ENCODE measurements at places on chromosomes 7 and 10.

GRCh38 chr7:6623589-6624245, 8.3 kb downstream of the ZNF853 start:
- no peak for DNase-seq

DNA sequence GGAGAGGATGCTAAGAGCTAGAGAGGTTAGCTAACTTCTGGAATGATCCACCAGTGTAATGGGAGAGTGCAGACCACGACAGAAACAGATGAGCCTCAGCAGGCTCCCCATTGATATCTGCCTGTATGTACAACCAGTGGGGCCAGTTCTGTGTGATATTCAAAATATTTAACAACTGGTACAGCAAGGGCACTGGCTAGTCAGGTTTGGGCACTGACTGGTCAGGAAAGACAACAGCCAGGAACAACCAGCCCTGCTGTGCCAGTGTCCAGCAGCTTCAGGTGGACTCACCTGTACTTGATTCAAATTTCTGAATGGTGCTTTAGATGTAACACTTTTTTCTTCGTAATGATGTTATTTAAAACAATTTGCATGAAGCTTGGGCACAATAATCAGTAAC, 5.9 kb upstream of the TRIL start:
- no peak for DNase-seq

GRCh38 chr7:64640504-64640903, 25.4 kb upstream of the ZNF107 start:
- no peak for DNase-seq

- no peak for DNase-seq
These were observed 232.3 kb downstream of the MAGI2 start for GRCh38 chr7:79221211-79221610.

DNA sequence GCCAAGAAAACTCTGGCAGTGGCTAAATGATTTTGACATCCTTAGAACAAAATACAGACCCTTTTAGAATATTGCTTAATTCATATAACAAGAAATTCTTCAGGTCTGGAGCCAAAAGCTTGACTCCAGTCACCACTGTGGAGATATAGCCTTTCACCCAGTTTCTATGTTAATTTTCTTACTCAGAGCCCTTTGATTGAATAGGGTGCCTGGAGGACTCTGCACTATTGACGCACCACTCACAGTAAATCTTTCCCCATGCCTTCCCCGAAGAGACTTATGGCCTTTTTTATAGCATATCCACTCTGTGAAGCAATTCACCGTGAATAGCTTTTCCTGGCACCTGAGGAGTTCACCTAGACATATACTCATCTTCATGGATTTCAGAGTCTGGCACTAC, 613.8 kb downstream of the ZWINT start:
- no peak for DNase-seq

GRCh38 chr7:121337398-121337797, 8.6 kb downstream of the WNT16 start:
- DNase-seq, result no peak

DNA sequence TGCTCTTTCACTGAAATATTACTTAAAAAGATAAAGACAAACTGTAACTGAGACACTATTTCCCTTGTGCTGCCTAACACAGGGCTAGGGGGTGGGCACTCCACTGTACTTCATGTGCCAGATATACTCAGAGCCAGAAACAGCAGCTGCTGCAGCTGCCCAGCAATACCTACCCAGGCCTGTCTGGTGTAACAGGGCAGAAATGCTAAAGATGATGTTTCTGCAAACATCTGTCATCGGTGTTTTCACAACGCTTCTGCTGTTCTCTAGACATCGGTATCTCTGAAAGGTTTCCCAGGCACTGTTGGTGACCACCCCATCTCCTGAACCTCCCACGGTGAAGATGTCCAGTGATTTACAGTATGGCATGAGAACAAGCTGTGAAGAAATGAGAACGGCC, 42.7 kb downstream of the LAMB1 start:
- no peak for DNase-seq

GRCh38 chr10:116763440-116763839, 21.1 kb upstream of the HSPA12A start:
- no peak for DNase-seq

DNA sequence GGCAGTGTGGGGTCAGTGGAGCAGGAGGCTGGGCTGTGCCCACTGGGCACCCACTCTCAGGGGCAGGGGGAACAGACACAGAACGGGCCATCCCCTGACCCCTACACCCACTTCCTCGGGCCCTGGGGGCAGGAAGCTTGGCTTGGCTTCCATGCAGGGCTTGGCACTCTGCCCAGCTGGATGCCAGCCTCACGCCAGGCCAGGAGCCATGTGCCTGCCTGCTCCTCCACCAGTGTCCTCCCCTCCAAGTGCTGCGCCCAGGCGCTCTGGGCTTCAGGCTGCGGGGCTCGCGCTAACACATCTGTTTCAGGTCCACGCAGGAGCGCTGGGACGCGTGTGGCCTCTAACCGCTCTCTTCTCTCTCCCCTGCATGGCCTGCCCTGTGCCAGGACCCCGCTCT, 12.7 kb downstream of the LDB3 start:
- DNase-seq, result no peak

DNA sequence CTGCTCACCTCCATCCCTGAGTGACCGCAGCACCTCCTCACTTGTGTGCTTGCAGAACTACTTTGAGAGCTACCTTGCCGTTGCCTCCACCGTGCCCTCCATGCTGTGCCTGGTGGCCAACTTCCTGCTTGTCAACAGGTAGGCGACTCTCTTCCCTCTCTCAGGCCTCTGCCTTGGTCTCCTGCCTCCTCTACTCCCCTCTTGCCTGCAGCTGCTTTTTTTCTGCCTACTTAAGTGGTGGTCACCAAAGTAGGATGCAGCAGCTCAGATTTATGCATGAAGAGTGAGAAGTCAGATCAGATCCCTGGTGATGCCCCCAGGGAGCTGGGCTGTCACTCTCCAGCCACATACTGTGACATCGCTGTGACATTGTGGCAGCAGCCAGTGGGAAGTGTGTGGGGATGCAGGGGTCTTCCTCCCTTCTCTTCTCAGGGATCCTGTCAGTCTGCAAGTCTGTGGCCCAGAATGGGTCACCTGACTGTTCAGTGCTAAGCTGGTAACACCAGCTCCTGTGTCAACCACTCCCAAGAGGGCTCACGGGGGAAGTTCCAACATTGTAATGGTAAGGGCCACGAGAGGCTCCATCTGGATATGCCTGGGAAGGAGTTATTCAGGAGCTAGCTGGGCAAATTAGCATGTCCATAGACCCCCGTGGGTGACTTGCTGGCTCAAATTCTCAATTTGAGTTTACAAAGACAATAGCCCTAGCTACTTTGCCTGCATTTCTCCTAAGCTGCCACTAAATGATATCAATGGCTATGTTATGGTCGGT, 25.3 kb downstream of the SLC29A3 start:
- DNase-seq, result peak; percentile 35

DNA sequence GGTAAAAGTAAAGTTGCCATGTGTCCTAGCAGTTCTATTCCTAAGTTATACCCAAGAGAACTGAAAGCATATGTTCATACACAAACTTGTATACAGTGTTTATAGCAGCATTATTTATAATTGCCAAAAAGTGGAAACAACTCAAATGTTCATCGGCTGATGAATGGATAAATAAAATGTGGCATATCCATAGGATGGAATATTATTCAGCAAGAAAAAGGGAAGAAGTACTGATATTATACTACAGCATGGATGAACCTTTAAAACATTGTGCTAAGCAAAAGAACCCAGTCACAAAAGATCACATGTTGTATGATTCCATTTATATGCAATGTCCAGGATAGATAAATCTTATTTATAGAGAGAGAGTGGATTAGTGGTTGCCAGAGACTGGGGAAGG, 68.9 kb downstream of the NRF1 start:
- no peak for DNase-seq

- DNase-seq, result no peak
These were observed 349.5 kb downstream of the SEMA3D start for GRCh38 chr7:84837405-84837804.

GRCh38 chr7:133510326-133511055, 257.6 kb downstream of the EXOC4 start:
- no peak for DNase-seq

DNA sequence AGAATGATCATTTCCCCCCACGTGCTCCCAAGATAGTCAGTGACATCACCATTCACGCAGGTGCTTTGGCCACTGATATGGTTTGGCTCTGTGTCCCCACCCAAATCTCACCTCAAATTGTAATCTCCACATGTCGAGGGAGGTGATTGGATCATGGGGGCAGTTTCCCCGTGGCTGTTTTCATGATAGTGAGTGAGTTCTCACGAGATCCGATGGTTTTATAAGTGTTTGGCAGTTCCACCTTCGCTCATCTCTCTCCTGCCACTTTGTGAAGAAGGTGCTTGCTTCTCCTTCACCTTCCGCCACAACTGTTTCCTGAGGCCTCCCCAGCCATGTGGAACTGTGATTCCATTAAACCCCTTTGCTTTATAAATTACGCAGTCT, 205.4 kb upstream of the SH2B2 start:
- DNase-seq, result no peak

DNA sequence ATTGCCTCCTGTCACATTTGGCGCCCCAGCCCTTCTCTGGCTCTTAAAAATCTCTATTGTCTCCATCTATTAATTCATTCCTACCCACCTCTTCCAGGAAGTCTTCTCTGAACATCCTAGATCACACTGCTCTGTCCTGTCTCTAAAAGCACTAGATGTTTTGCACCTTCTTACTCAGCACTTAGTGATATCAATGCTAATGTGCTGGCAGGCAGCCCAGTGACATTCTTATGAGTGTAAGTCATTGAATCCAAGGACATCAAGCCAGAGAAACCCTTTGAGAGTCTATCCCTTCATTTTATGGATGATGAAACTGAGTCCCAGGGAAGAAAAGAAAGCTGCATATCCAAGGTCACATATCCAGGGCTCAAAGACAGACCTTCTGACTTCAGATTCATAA, 48.3 kb upstream of the PAX2 start:
- no peak for DNase-seq

DNA sequence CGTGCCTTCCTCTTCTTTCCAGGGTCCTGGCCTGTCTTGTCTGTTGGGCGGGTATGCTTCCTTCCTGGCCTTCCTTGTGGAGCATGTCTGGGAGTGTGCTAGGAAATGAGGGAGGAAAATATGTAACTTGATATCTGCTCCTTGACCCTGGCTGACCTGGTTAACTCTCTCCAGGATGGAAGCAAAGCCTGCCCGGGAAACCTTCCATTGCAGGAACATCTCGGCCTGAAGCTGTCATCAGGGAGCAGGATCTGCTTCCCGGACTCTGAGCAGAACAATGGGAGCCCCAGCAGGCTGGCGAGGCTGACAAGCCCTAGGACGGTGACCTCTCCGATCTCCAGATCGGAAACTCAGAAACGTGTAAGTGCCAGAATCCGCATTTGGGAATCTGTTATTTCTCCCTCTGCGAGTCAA, 340.3 kb downstream of the FRMD4A start:
- DNase-seq, result no peak

- DNase-seq, result no peak
These were observed 64.6 kb upstream of the KCNMA1 start for GRCh38 chr10:77702166-77702565.

- DNase-seq, result no peak
These were observed 169.3 kb upstream of the PRSS1 start for GRCh38 chr7:142579946-142580345.

- DNase-seq, result no peak
These were observed 72.3 kb upstream of the FAM13C start for GRCh38 chr10:59434463-59435321.

DNA sequence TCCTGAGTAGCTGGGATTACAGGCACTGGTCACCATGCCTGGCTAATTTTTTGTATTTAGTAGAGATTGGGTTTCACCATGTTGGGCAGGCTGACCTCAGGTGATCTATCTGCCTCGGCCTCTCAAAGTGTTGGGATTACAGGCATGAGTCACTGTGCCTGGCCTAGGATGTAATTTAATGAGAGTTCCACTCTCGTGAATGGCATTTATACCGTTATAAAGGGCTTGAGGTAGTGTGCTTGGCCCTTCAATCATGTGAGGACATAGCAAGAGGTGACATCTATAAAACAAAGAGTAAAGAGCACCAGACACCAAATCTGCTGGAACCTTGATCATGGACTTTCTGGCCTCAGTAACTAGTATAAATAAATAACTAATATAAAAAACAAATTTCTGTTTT, 93.5 kb upstream of the PPP1R9A start:
- DNase-seq, result no peak

GRCh38 chr10:62733654-62734293, 70.7 kb upstream of the ADO start:
- DNase-seq, result no peak

GRCh38 chr10:9792181-9792580, 1225.5 kb upstream of the CELF2 start:
- no peak for DNase-seq

DNA sequence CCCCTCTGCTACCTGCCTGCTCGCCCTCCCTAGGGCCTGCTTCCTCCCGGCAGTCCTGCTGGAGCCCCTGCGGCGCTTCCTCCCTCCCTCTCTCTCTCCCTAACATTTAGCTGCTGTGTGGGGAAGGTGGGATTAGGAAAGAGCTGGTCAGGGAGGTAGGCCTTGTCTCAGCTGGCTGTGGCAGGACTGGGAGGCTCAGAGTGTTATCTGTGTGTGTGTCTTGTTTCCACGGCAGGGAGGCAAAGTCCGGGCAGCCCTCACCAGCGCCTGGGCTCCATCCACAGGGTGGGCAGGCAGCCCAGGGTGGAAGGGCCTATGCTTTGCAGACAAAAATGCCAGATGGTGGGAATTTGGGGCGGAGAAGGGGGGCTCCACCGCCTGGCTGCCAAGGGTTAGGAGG, 105.7 kb downstream of the RPS24 start:
- DNase-seq, result peak; percentile 85

- no peak for DNase-seq
These were observed 89.9 kb upstream of the BTBD16 start for GRCh38 chr10:122181041-122181732.

GRCh38 chr10:133475821-133476640, 22.3 kb downstream of the SCART1 start:
- DNase-seq, result no peak

DNA sequence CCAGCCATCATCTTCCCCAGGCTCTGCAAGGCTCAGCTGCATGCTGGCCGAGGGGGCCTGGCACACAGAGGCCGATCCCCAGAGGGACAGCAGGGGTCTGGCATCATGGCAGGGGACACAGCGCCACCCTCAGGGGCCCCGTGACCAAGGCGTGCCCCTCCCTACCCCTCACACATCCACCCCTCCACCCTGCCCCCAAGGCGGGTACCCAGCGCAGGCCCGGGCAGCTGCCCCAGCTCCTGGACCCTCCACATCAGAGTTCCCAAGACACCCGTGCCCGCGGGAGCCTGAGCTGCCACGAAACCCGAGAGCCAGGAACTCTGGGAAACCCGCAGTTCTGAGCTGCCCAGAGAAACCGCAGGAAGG, 46.5 kb upstream of the TNRC18 start:
- no peak for DNase-seq

GRCh38 chr7:117066668-117067067, 113.4 kb downstream of the ST7 start:
- DNase-seq, result no peak

GRCh38 chr7:142866361-142867096, 11.7 kb downstream of the EPHB6 start:
- DNase-seq, result peak; percentile 23
